ENCODE measurements at places on chromosomes 11 and 22.

GRCh38 chr22:29703569-29704195 lies 16.1 kb upstream of the CABP7 start:
- DNase-seq = no peak

DNA sequence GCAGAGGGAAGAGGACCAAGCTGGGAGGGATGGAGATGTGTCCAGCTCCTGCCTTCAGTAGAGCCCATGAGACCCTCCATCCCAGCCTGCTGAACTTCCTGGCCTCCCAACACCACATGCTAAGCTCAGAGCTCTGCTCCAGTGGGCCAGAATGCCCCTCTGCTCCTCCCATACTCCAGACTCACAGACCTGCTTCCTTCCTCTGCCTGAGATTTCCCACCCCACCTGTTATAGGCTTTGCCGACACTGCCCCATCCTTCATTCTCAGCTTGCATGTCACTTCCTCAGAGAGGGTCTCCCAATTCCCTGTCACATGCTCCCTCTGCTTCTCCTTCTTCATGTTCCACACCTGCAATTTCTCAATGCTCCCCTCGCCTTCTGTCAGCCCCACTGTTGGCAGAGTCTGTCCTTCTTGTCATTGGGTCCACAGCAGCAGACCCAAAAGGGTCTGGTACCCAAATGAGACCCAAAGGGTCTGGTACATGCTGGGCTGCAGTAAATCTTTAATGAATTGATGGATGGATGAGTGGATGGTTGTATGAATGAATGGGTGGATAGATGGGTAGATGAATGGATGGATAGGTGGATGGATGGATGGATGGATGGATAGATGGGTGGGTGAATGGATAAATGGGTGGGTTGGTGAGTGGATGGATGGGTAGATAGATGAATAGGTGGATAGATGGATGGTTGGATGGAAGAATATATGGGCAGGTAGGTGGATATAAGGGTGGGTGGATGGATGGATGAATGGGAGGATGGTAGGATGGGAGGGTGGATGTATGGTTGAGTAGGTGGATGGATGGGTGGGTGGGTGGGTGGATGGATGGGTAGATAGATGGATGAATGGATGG lies 105.3 kb upstream of the FGF3 start:
- peak; percentile 1 for DNase-seq

- DNase-seq = no peak
Observed at GRCh38 chr22:20173772-20174171, 22.9 kb upstream of the CCDC188 start.

GRCh38 chr22:33789690-33790253 lies 130.5 kb downstream of the LARGE1 start:
- no peak for DNase-seq

GRCh38 chr11:109956124-109956793 lies 136.9 kb upstream of the ZC3H12C start:
- no peak for DNase-seq

DNA sequence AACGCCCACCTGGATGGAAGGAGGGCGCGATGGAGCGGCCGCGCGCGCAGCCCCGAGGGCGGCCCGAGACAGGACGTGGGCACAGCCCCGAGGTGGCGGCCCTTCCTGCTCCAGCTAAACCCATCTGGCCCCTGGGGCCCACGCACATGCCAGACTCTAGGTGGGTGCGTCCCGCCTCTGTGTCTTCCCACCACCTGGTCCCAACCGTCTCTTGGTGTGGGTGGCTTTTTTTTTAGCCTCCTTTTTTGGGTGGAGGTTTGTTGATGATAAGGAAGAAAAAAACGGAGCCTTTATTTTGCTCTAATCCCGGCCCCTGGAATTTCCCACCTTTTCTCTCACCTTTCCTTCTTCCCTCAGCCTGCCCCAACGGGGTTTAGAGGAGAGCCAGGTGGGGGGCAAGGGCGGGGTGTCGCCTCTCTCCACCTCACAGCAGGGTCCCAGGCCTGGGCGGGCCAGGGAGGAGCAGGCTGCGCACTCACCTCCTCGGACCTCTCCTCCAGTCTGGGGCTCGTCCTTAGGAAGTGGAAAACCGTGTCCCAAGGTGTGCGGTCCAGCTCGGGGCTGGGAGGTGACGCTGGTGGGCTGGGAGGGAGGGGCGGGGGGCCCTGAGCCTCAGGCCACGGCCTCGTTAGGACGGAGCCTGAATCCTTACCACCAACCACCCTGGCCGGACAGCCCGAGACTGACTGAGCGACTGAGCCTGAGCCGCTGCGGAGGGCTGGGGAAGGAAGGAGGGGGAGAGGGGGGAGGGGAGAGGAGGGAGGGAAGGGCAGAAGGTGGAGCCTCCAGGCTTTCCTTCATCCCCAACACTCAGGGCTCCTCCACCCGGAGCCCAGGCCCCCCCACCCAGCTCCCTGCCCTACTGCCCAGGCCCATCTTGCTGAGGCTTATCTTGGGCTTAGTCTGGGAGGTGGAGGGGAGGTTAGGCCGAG lies at the start of gene SOX10:
SOX10 (minus strand) TSS at position 696 of the 932 bp plus-strand sequence. CDS start 771 bp downstream, outside the sequence.
- no peak for DNase-seq

- peak; percentile 84 for DNase-seq
Observed at GRCh38 chr11:126431401-126432064, 76.0 kb downstream of the ST3GAL4 start.

DNA sequence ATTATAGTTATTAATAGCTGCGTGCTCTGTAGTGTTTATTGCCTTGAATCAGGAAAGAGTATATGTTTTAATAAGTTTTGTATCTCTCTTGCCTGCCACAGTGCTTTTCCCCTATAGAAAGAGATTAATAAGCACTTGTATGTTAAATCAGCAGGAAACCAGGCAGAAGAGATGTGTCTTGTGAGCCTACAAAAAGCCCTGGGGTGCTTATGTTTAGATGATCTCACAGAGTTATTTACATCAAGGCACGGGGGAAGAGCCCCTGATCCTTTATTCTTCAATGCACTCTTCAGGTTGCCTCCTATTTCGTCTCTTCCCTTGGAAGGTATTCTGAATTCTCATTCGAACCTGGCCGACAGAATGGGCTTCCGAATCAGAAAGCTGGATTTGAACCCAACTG lies 183.0 kb downstream of the MAML2 start:
- DNase-seq = no peak

All from tibial artery (tissue), 4 donors.